Stimulated activated CD4-positive, alpha-beta T cell treated with anti-CD3 and anti-CD28 coated beads, Interleukin-1b, Interleukin-23, amount 100 ng/mL, for 1 hour (primary cell): ENCODE measurements at places on chromosomes 3 and 15.

DNA sequence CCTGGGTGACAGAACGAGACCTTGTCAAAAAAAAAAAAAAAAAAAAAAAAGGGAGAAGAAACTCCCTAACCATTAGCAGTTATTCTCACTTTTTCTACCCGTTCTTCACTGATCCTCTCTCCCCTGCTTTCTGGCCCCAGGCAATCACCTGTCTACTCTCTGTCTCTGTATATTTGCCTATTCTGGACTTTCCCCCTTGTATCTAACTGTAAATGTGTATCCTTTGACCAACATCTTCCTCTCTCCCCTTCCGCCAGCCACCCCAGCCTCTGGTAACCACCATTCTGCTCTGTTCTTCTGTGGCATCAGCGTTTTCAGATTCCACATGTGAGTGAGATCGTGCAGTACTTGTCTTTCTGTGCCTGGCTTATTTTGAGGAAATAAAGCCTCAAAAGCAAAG lies 6.9 kb downstream of the CYFIP1 start:
- DNase-seq = no peak

DNA sequence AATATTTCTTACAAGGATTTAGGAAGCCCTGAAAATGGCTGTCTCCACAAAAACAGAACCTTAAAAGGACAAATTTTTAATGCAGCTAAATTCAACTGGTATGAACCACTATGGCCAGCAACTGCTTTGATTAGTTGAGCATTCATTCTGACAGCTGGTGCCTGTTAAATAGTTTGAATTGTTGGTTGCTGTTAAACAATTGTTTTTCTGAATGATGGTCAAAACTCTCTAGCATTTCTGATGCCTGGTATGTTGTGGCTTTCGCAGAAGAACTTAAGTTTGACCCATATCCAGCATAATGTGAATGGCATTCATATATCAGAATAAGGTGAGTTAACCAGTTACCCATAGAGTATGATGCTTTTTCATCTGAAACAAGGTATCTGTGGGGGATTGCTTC lies 138.4 kb downstream of the MEIS2 start:
- no peak for DNase-seq

- DNase-seq = no peak
These were observed 217.1 kb upstream of the KCNMB2 start for GRCh38 chr3:178318941-178319816.

GRCh38 chr3:99781761-99782160 lies 35.9 kb upstream of the CMSS1 start:
- no peak for DNase-seq

DNA sequence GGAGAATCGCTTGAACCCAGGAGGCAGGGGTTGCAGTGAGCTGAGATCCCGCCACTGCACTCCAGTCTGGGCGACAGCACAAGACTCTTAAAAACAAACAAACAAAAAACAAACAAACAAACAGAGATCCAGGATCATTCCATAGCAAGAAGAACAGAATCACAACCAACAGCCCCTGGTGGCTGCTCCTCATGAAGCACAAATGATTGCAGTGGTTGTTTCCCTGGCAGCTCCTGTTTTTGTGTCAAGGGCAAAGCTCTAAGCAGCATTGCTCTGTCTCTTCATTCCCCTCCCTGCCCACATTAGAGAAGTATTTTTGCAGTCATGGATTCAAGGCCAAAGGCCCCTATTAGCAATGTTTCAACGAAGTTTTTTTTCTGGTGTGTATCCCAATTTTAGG lies 25.8 kb upstream of the BLM start:
- DNase-seq = no peak

DNA sequence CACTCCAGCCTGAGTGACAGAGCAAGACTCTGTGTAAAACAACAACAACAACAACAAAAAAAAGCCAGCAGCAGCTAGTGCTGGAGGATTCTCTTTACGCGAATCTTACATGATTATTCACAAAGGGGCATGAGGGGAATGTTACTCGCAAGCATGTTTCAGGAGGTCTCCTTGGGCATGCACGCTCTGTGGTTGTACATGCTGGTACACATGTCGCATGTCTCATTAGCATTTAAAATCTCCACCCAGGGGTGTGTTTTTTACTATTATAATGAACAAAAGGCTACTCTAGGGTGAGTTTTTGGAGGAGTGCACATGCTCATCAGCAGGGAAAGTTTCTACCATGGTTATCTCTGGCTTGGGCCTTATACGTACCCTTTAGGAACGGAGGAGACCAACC lies 12.7 kb upstream of the PLCH1 start:
- DNase-seq = no peak

GRCh38 chr3:33229947-33230346 lies 11.3 kb upstream of the SUSD5 start:
- DNase-seq = no peak

DNA sequence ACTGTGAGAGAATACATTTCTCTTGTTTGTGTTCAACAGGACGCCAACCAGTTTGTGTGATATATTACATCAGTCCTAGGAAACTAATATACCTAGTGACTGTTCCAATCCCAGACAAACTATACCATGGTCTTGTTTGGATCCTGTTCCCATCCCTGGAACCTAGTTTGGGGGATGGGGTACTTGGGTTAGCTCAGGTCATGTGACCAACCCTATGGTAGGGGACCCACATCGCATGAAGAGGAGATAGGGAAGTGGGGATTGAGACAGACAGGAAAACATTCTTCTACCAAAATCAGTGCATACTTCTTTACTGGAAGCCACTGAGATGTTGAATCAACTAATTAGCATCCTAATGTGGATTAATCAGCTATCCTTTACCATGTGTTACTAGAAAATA lies 146.1 kb downstream of the THSD4 start:
- DNase-seq = no peak

- no peak for DNase-seq
These were observed 19.1 kb upstream of the P2RY14 start for GRCh38 chr3:151297429-151297828.

- DNase-seq = no peak
These were observed 109.7 kb upstream of the GALNT15 start for GRCh38 chr3:16064642-16065414.

DNA sequence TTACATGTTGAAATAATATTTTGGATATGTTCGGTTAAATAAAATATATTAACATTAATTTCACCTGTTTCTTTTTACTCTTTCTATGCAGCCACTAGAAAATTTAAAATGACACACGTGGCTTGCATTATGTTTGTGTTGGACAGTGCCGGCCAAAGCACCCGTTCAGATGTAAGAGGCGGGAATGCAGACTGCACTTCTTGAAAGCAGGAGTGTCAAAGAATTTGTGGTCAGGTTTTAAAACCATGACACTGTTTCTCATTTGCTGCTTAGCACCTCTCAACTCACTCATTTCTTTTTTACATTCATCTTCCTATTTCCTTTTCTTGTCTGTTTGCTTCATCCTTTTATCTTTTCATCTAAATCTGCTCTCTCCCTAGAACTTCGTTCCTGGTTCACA lies 35.3 kb upstream of the MINAR1 start:
- DNase-seq = no peak

GRCh38 chr3:47515864-47516319 lies 2.4 kb upstream of the ELP6 start:
- no peak for DNase-seq

DNA sequence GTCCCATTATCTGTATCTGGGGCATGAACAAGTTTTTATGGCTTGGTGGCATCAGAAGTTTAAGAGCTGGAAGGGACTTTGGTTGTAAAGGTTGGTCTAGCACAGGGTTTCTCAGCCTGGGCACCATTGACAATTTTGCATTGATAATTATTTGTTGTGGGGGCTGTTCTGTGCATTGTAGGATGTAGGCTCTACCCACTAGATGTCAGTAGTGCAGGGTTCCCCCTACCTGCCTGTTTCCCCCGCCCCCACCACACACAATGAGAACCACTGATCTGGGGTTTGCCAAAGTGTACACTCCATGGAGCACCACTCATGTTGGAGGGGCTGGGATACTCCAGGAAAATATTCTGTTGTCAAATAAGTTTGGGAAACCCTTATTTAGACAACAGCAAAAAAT lies 42.7 kb downstream of the PLCL2 start:
- DNase-seq = no peak

DNA sequence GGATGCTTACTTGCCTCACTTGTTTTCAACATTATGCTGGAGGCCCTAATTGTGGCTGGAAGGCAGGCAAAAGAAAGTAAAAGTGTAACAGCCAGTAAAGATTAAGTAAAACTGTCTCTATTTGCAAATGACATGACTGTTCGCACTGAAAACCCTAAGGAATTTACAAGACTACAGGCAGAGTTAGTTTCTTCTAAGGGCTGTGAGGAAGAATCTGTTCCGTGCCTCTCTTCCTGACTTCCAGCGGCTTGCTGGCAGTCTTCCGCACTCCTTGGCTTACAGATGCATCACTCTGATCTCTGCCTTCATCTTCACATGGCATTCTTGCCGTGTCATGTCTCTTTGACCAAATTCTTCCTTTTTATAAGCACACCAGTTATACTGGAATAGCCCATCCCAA lies 86.1 kb downstream of the DLG1 start:
- DNase-seq = no peak

- DNase-seq = no peak
These were observed 3.9 kb downstream of the C3orf22 start for GRCh38 chr3:126554560-126555525.

GRCh38 chr3:39100500-39100886 lies 6.9 kb downstream of the GORASP1 start:
- DNase-seq = no peak

GRCh38 chr15:85689729-85690128 lies 105.0 kb downstream of the KLHL25 start:
- no peak for DNase-seq

DNA sequence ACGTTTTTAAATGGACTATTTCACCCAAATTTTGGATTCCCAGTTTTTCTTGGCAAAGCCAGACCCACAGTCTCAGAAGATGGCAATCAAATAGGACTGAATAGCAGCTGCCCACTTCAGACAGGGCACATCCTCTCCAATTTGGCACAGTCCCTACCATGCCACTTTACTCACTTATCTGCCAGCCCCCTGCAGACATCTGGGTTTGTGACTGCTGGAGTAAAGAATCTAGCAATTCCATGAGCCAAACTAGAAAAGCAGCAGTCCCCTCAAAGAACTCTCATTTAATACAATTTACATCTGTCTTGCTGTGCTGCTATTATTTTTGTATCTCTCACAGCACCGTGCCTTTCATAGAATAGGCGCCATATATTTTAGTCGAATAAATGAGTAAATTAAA lies 16.0 kb upstream of the LRRN1 start:
- DNase-seq = no peak

GRCh38 chr15:72340366-72340765 lies 20.4 kb upstream of the CELF6 start:
- DNase-seq = no peak

- DNase-seq = no peak
These were observed 620.3 kb upstream of the AGTR1 start for GRCh38 chr3:148077318-148077923.

DNA sequence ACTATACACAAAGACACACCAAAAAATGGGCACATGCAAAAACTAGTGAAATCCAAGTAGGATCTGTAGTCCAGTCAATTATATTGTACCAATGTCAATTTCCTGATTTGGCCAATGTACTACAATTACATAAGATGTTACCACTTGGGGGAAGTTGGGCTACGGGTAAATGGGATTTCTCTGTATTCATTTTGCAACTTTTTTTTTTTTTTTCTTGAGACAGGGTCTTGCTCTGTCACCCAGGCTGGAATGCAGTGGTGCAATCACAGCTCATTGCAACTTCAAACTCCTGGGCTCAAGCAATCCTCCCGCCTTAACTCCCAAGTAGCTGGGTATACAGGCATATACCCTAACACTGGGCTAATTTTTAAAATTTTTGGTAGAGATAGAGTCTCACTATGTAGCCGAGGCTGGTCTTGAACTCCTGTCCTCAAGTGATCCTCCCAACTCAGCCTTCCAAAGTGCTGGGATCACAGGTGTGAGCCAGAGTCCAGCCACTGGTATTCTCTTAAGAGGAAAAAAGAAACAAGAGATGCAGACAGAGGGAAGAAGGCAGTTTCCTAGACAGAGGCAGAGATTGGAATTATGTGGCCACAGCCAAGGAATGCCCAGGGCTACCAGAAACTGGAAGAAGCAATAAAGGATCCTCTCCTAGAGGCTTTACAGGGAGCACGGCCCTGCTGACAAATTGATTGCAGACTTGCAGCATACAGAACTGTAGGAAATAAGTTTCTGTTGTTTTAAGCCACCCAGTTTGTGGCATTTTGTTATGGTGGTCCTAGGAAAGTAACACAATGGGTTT lies 33.3 kb downstream of the TFDP2 start:
- no peak for DNase-seq

GRCh38 chr15:74206801-74207281 lies 4.3 kb upstream of the STRA6 start:
- DNase-seq = no peak

GRCh38 chr3:46874430-46874829 lies 3.1 kb upstream of the PTH1R start:
- no peak for DNase-seq

DNA sequence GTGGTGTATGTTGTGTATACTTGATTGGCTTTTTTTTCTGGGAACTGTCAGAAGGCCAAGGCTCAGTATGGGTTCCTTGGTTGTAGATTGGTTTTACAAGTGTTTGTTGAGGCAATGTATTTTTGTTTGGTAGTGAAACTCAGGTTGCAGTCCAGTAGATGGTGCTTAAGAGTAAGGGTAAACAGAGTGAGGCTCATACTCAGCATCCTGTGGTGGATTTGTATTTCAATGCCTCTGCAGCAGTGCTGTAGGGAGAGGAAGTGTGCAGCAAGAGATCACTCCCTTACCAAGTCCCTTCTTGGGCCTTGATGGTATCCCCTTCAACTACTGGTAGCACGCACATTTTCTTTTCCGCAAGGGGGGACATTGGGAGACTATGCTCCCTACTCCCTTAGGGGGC lies 428.5 kb upstream of the CNTN3 start:
- DNase-seq = no peak

GRCh38 chr3:124570232-124570631 lies 160.0 kb upstream of the UMPS start:
- DNase-seq = no peak

- DNase-seq = no peak
These were observed 214.6 kb downstream of the SLCO3A1 start for GRCh38 chr15:92068121-92068520.

- DNase-seq = no peak
These were observed 171.8 kb upstream of the LPP start for GRCh38 chr3:187982142-187982541.

DNA sequence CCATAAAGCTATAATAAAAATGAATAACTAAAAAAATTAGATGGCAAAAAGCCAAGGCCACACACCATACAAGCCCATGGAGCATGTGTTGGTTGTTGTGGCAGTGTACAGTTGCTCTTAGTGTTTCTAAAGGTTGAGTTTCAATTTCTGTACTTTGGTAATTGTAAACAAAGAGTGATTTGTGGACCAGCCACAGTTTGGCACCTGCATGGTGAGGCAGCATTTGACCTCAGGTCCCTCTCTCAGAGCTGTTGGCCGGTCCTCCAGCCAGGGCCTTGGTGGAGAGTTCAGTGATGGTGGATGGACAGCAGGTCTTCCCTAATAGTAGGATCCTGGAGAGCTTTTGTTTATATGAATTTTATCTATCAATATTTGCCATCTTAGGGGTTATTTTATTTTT lies 5.6 kb downstream of the ACAD9 start:
- DNase-seq = no peak
